ENCODE measurements at places on chromosomes 3 and 15.

DNA sequence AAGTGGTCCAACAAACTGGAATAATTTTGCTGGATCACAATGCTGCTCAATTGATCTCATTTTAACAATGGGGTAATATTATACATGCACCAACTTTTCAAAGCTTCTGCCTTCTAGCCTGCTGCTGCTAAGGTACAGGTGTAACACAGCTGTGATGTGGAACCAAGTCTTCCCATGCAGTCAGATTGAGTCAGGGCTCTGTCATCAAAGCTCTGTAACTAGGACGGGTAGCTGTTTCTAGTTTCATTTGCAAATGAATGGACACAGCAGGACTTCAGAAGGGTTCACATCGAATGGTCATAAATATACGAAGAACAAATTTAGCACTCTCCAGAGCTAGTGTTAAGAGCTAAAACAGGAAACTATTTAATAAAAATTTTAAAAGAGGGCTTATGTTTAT lies 189.2 kb downstream of the USP13 start:
- H3K4me3 ChIP-seq = no peak overlapping the region
- H3K27ac ChIP-seq = no peak overlapping the region
- peaks cover 3% of the 10 kb centered on the region for H3K4me1 ChIP-seq
- no peaks in the 10 kb centered on the region for H3K36me3 ChIP-seq
- H3K27me3 ChIP-seq = no peaks in the 10 kb centered on the region
- DNase-seq = no peak

- no peaks in the 10 kb centered on the region for H3K4me1 ChIP-seq
- H3K27ac ChIP-seq = no peak overlapping the region
- H3K27me3 ChIP-seq = no peaks in the 10 kb centered on the region
- no peak overlapping the region for H3K4me3 ChIP-seq
- no peaks in the 10 kb centered on the region for H3K36me3 ChIP-seq
Measured at GRCh38 chr3:104178680-104179079, 1188.0 kb upstream of the ALCAM start.

- DNase-seq = peak; percentile 92
- no peaks in the 10 kb centered on the region for H3K27me3 ChIP-seq
- peaks cover 32% of the 10 kb centered on the region for H3K4me1 ChIP-seq
- peak overlapping the region; percentile 87 for H3K27ac ChIP-seq
- H3K36me3 ChIP-seq = no peaks in the 10 kb centered on the region
Measured at GRCh38 chr15:70339571-70340493, 242.1 kb upstream of the TLE3 start.

DNA sequence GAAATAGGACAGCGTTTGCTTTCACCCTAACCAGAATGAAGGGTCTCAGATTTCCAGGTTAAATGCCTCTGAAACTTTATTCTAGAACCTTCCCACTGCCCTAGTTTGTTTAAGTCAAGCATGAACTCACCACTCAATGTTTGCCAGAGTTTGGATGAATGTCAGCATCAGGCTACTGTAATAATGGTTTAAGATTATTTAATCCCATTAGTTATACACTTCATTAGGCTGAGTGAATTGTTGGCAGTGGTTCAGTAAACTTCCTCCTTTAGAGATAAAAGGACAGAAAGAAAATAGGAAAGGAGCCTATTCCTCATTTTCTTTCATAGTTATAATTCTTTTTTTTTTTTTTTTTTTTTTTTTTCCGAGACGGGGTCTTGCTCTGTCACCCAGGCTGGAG lies 401.9 kb upstream of the TPRG1 start:
- H3K27me3 ChIP-seq = no peaks in the 10 kb centered on the region
- no peaks in the 10 kb centered on the region for H3K4me1 ChIP-seq
- H3K36me3 ChIP-seq = no peaks in the 10 kb centered on the region
- no peak overlapping the region for H3K27ac ChIP-seq
- DNase-seq = no peak

DNA sequence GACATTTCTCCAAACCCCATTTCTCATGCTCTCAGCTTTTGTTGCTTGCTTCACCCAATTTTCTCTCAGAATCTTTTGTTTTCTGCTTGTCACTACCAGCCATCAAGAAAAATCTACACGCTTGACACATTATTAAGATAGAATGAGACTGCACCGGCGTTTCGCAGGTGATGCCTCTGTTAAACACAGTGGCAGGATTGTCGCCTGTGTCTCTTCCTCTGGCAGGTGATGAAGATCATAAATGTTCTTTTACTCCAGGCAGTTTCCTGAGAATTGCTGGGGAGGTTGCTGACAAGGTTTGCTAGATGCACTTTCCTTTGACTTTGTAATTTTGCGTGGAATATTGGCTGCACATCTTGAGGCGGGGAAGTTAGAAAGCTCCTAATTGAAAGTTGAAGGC lies 75.4 kb downstream of the IL1RAP start:
- H3K27ac ChIP-seq = no peak overlapping the region
- DNase-seq = no peak
- no peaks in the 10 kb centered on the region for H3K4me1 ChIP-seq
- H3K27me3 ChIP-seq = no peaks in the 10 kb centered on the region
- H3K4me3 ChIP-seq = no peak overlapping the region

DNA sequence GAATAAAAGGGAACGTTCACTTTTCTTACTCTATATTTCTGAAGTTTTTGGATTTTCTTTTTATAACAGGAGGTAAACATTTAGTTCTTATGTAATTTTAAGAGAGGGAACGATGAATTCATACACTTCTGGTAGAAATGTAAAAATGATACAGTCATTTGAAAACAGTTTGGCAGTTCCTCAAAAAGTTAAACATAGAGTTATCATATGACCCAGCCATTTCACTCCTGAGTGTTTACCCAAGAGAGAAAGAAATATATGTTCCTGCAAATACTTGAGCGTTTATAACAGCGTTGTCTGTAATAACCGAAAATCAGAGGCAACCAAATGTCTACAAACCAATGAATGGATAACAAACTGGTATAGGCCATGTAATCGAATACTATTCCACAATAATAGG lies 20.8 kb upstream of the CCR9 start:
- no peak overlapping the region for H3K27ac ChIP-seq
- H3K4me1 ChIP-seq = no peaks in the 10 kb centered on the region
- H3K4me3 ChIP-seq = no peak overlapping the region
- H3K36me3 ChIP-seq = no peaks in the 10 kb centered on the region

DNA sequence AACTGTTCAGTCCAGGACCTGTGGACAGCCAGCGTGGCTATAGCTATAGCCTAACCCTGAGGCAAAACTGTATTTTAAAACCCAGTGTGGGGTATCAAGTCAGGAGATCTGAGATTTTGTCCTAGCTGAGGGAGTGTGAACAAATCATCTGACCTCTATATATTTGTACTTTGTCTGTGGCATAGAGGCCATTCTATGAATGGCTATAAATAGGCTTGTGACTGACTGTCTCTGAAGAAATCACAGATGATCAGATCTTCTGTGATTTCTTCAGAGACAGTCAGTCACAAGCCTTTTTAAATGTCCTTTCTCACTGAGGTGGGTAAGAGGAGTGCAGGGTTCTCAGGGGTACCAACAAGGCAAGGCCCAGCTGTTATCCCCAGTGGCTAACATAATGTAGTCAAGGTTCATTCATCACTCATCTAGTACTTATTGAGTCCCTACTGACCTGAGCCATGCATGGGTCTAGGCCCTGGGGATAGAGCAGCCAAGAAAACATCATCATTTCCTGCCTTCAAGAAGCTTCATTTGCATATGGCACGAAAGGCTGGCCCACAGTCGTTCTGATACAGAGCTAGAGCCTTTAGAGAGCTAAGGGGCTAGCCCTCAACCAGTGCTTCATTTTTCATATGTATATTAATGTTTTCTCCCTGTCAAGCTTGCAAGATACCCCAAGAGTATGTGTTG lies 53.3 kb downstream of the TIPARP start:
- no peak overlapping the region for H3K4me3 ChIP-seq
- H3K27me3 ChIP-seq = no peaks in the 10 kb centered on the region
- DNase-seq = no peak
- H3K4me1 ChIP-seq = peaks cover 27% of the 10 kb centered on the region

GRCh38 chr15:74336061-74337005 lies 31.1 kb downstream of the CYP11A1 start:
- H3K36me3 ChIP-seq = no peaks in the 10 kb centered on the region
- no peaks in the 10 kb centered on the region for H3K4me1 ChIP-seq
- H3K27me3 ChIP-seq = peaks cover 4% of the 10 kb centered on the region

DNA sequence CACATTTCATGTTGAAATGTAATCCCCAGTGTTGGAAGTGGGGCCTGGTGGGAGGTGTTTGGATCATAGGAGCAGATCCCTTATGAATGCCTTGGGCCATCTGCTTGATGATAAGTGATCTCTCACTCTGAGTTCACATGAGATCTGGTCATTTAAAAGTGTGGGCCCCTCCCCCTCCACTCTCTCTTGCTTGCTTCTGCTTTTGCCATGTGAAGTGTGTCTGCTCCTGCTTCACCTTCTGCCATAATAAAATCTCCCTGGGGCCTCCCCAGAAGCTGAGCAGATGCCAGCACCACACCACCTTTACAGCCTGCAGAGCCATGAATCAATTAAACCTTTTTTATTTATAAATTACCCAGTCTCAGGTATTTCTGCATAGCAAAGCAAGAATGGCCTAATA lies 14.2 kb upstream of the CD200R1L start:
- no peak overlapping the region for H3K27ac ChIP-seq
- H3K36me3 ChIP-seq = no peaks in the 10 kb centered on the region
- no peak overlapping the region for H3K4me3 ChIP-seq
- H3K27me3 ChIP-seq = no peaks in the 10 kb centered on the region
- no peak for DNase-seq
- H3K4me1 ChIP-seq = no peaks in the 10 kb centered on the region

GRCh38 chr15:90343302-90343790 lies 8.7 kb upstream of the ZNF774 start:
- H3K36me3 ChIP-seq = no peaks in the 10 kb centered on the region
- no peaks in the 10 kb centered on the region for H3K27me3 ChIP-seq
- H3K27ac ChIP-seq = no peak overlapping the region
- peak; percentile 10 for DNase-seq

- no peak overlapping the region for H3K27ac ChIP-seq
- no peak overlapping the region for H3K4me3 ChIP-seq
- H3K4me1 ChIP-seq = no peaks in the 10 kb centered on the region
- DNase-seq = no peak
- no peaks in the 10 kb centered on the region for H3K36me3 ChIP-seq
Measured at GRCh38 chr3:144295613-144296012, 324.0 kb downstream of the DIPK2A start.

GRCh38 chr15:77974098-77974414 lies 103.5 kb downstream of the TBC1D2B start:
- no peak overlapping the region for H3K4me3 ChIP-seq
- peaks cover 1% of the 10 kb centered on the region for H3K4me1 ChIP-seq
- H3K36me3 ChIP-seq = no peaks in the 10 kb centered on the region
- peak; percentile 38 for DNase-seq
- H3K27me3 ChIP-seq = no peaks in the 10 kb centered on the region
